ENCODE measurements at places on chromosomes 3 and 15.
A peak's percentile ranks its signal among the peaks of the same experiment; 100 is the strongest.

DNA sequence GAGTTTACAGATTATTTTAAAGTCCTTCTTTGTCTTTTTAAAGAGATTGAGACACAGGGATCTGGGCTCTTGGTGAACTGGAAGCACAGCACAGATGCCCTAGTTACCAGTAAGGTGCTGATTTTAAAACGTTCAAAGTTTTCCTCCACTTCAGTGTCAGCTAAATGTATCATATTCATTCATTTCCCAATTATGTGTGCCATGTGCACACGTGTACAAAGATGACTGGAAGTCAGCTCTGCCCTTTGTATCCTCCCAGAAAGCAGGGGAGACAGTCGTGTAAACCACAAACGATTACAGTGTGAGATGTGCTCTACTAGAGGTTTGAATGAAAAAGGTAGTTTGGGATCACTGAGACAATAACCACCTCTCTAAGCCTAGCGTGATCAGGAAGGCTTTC lies 730 bp downstream of the ZKSCAN7 start:
- no peak for DNase-seq

- no peak for DNase-seq
Observed at GRCh38 chr15:36218322-36218721, 361.1 kb upstream of the CDIN1 start.

- no peak for DNase-seq
Observed at GRCh38 chr3:50210176-50210509, 5.1 kb downstream of the SLC38A3 start.

DNA sequence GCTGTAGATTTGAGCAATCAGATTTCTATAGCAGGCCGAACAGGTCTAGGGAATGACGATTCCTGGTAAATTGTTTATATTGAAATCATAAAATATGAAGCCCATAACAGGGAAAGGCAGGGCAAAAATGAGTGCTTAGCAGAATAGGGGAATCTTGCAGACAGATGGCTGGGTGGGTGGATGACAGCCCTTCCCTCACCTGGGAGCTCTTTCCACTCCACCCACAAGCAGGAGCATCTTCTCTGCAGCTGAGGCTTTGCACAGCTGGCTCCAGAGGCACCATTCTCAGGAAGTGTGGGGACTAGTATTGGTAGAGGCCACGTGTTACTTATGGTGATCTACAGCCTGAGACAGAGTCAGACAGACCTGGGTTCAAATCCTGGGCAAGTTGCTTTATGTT lies 55.9 kb upstream of the SYN2 start:
- DNase-seq, result no peak

GRCh38 chr3:132682201-132682600 lies 22.1 kb downstream of the UBA5 start:
- DNase-seq, result no peak

GRCh38 chr3:176953106-176954060 lies 243.9 kb downstream of the TBL1XR1 start:
- DNase-seq, result no peak

GRCh38 chr3:178671377-178671776 lies 135.1 kb downstream of the KCNMB2 start:
- DNase-seq, result no peak

GRCh38 chr3:75938921-75939320 lies 153.6 kb upstream of the ZNF717 start:
- no peak for DNase-seq

DNA sequence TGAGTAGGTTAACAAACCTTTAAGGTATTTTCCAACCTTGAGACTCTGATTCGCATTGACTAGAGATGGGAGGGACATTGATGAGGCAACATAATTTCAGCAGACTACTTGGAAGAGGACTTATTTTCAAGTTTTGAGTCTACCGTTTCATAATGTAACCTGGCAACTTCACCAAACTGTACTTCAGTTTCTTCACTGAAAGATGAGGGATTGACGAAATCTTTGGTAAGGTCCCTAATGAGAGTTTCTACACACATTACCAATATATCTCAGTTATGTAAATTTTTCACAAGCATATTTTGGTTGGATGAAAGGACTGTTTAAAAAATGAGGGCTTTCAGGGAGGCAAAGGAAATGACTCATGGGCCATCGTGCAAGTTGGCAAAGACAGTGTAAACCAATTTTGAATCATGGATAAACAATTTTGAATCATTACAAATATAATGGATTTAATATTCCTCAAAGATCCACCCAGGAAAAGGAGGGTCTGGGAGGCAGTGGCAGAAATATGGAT lies 28.7 kb upstream of the SEMA6D start:
- no peak for DNase-seq

GRCh38 chr3:189941679-189942078 lies 179.0 kb downstream of the P3H2 start:
- no peak for DNase-seq

DNA sequence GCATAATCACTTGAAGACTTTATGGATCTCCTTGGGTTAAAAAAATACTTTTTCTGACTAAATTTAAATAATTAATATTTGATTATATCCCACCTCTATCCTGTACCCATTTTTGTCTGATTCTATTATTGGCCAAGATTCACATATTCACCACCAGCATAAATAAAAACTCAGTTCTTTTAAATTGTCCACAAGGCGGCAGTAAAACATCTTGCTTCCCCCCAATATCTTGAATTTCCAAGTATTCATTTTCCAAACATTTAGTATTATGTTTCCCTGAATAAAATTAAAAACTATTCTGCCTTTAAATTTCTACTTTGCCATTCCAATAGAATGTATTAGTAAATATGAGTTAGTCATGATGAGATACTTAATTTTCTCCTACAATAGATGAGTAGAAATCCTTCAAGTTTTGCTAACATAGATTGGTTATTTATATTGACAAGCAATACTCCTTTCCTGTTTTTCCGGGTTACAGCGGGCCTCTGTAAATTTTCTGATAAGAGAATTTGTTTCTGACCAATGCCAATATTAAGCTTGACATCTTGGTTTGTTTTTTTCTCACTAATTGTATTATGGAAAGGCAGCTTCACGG lies 218.7 kb upstream of the MDFIC2 start:
- no peak for DNase-seq

- DNase-seq, result no peak
Observed at GRCh38 chr3:73729969-73730440, 105.3 kb upstream of the PDZRN3 start.

DNA sequence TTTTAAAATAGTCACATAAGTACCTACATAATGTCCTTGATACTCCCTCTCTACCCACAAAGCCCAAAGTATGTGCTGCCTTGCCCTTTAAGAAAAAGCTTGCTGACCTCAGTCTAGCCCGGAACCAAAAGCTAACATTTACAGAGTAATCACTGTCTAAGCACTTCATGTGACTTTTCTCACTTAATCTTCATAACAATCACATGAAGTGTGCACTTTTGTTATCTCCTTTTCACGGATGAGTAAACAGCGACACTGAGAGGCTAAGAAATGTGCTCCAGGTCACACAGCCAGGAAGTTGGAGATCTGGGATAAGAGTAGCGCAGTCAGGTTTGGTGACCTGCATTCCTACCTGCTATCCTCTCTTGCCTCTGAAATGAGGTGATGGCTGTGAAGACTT lies 194.0 kb downstream of the ITPR1 start:
- no peak for DNase-seq

GRCh38 chr3:196216089-196216564 lies at the start of gene SLC51A:
SLC51A (plus strand) TSS chr3:196216534; CDS start chr3:196216713, 179 bp downstream.
- no peak for DNase-seq

GRCh38 chr3:49386056-49386756 lies 25.6 kb downstream of the RHOA start:
- DNase-seq, result no peak

DNA sequence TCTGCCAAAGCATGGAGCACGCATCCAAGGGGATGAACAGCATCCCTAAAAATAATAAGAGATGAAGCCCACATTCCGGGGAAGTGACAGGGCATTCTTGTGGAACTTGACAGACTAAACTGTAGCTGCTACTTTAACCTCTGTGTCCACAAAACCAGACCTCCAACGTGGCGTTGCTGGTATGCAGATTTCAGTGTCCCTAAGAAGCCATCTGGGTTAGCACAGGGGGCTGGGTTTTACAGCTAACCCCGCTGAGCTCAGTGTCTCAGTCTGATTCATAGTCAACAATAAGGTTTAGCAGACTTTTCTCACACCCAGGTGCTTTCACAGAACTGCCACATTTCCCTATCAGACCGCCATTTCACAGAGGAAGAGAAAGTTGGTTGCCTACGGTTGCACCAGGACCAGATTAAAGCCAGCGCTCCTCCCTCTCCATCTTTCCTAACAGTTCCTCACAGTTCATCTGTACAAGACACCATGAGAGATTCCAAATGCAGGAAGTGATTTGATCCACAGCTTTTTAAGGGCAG lies 61.6 kb upstream of the CTDSPL start:
- DNase-seq, result no peak

DNA sequence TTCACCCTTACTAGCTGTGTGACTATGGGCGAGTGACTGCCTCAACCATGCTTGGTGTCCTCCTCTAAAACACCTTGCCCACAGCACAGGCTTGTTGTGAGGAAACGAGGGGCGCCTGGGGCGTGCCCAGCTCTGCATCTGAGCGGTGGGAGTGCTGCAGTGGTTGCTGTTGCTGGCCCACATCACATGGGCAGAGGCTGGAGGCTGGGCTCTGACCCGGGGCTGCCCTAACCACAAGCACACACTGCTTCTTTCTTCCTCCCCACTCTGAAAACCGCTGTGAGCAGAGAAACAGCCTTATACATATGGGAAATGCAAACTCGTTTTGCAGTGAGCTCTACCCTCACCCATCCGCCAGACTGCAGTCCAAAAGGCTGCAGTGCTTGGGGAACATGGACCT lies 74.8 kb upstream of the RPL32 start:
- DNase-seq, result peak; percentile 70

- no peak for DNase-seq
Observed at GRCh38 chr3:64063983-64064438, 40.7 kb upstream of the PSMD6 start.

- no peak for DNase-seq
Observed at GRCh38 chr3:174223626-174224025, 635.5 kb upstream of the NAALADL2 start.

GRCh38 chr3:157499342-157499963 lies 3.8 kb downstream of the VEPH1 start:
- no peak for DNase-seq

DNA sequence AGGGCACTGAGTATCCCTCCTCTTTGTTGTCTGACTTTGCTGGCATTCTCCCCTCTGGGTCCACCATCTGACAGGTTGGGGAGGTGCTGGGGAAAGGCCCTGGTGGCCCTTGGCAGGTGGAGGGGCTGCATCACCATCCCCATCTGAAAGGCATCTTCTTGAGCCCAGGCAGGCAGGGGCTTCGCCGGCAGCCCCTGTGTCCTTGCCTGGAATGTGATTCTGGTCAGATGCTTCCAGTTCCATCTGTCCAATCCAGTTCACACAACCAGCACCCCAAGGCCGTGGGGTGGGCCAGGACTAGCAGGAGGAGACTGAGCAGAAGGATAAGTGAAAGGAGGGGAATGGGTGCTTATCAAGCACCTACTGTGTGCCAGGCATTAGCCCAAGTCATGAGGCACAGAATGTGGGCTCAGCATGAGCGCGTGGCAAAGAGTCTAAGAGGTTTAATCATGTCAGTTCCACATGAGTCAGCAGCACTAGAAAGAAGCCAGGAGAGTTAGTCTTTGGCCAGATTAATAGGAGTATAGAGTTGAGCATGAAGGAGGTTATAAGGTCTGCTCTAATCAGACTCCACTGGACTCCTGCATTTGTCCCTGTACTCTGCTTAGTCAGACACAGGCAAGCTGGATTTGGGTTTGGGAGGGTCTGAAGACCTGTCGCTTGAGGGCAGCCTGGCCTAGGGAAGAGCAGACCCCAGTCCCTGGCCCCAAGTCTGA lies 10.5 kb upstream of the TXNRD3 start:
- DNase-seq, result no peak

DNA sequence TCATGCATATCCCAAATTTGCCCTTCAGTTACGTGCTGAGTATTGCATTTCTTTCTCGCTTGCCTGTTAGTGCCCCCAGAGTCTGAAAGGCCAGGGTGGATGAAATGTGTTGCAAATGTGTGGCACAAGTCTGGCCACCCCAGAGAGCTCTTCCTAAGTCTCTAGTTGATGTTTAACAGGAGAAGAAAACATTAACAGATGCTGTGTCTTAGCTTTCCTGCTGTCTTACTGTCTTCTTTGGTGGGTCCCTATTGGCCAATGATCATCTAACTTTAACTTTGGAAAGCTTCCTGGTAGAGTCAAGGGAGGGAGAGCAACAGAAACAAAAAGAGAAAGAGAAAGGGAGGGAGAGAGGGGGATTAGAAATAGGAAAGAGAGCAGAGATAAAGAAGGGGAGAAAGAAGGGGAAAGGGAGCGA lies 76.7 kb upstream of the P3H2 start:
- DNase-seq, result no peak

- no peak for DNase-seq
Observed at GRCh38 chr3:16124636-16125035, 49.8 kb upstream of the GALNT15 start.

- DNase-seq, result no peak
Observed at GRCh38 chr15:65578904-65579728, 31.8 kb downstream of the INTS14 start.

- DNase-seq, result peak; percentile 5
Observed at GRCh38 chr15:55774113-55774970, 31.4 kb upstream of the PRTG start.

DNA sequence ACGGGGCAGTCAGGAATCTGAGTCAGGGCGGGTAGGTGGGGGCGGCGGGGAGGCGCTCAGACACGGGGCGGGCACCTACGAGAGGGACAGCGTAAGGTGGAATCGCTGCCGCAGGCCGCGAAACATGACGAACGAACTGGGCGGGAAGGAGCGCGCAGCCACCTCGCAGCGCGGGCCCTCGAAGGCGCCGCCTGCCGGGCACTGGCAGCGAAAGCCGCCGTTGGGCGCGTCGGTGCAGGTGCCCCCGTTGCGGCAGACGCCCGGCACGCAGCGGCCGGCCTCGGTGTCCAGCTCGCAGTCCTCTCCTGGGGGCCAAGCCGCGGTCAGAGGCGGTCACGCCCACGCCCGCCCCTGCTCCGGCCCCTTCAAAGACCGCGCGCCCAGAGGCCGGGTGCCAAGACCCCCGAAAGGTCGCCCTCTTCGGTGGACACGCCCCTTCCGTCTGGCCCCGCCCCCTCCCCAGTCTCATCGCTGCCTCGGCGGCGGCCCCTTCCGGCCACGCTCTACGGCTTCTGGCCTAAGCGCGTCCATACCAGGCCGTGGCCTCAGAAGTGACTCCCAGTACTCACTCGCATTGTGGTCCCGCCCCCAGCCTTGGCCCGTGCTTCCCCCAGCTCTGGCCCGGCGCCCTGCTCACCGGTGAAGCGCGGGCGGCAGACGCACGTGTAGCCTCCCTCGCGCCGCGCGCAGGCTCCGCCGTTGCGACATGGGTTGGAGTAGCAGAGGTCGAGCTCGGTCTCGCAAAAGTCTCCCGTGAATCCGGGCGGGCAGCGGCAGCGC lies 6.4 kb downstream of the CELSR3 start:
- peak; percentile 80 for DNase-seq

GRCh38 chr15:47376190-47376589 lies 341.1 kb upstream of the SEMA6D start:
- no peak for DNase-seq

GRCh38 chr3:65672871-65673815 lies 365.6 kb downstream of the MAGI1 start:
- no peak for DNase-seq

DNA sequence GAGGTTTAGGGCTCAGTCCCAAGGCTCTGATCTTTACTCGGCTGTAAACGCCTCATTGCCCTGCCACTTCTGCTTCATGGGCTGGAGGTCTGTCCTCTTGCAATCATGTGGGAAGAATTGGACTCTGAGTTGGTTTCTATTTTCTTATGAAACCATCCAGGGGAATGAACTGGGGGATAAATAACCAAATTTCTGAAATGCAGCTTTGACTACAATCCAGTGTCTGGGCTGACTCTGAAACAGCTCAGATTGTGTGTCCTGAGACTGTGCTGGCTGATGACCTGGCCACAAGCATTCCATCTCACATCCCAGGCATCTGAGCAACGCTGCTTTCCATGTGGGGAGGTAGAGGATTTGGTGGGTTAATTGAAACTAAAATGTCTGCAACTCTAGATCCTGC lies 71.0 kb upstream of the GALNT15 start:
- no peak for DNase-seq

Measured in activated gamma-delta T cell treated with Interleukin-2 at 50 U/mL for 16 hours (primary cell).